ENCODE measurements at places on chromosomes 7 and 10.

- DNase-seq: no peak
These were observed 7.5 kb upstream of the SH2D4B start for GRCh38 chr10:80530251-80530650.

- no peak for DNase-seq
These were observed 55.2 kb upstream of the WNT16 start for GRCh38 chr7:121273467-121274167.

- DNase-seq: no peak
These were observed 95.3 kb downstream of the PIP4K2A start for GRCh38 chr10:22619101-22619500.

DNA sequence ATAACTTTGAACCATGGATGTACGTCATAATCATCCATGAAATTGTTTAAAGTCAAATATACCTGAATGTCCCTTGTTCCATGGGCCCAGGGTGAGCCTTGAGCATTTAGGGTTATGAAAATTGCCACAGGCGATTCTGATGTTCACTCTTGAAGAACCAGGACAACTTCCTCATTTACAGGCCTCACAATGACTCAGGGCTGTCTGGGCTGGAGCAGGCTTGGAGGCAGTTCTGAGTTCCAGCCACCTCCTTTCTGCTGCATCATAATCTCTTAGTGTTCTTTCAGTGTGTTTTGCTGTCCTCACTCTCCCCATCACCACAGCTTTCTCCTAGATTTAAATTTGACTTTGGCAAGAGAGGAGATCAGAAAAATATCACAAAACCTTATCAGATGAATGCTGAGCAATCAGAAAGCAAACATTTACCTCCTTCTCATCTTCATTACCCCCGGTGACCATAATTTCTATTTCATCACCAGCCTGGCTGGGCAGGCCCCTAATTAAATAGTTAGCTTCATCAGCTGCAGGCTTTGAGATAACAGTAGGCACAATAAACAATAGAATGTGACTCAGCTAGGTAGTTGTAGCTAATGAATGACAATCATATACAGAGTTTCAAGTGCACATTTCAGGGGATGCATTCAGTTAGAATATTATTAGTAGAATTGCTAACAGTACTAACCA lies 571.0 kb downstream of the SH2D4B start:
- DNase-seq: no peak

DNA sequence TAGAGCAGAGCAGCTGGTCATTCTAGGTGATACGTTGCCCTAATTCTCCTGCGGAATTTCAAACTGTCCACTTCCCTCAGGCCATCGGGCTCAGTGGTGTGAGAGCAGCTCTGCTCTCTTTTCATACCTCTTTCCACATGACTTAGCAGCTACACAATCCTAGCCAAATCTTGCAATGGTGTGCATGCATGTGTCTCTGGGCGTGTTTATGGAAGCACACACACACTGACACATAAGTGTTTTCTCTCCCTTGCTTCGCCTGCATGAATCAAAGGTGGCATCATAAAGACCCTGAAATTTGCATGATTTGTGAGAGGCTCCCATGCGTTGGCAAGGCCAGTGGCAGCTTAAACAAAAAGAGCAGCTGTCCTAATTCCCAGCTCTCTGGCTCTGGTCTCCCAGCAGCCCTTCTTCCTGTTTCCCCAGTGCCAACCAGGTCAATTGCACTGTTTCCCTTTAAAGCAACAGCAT lies 1189.5 kb downstream of the GATA3 start:
- DNase-seq: no peak

- no peak for DNase-seq
These were observed 361.1 kb upstream of the IGFBP3 start for GRCh38 chr7:46282155-46282554.

GRCh38 chr7:109873296-109873695 lies 1217.6 kb upstream of the LRRN3 start:
- peak; percentile 20 for DNase-seq

- DNase-seq: no peak
These were observed 29.7 kb downstream of the CHST12 start for GRCh38 chr7:2432910-2433712.

All from right hindlimb (tissue), 1 donor.